NCI-H2081 treated with DMSO at 0.1 percent for 48 hours (cell line): ENCODE measurements at places on chromosomes 2 and 18.

- no peak for DNase-seq
These were observed 213.8 kb upstream of the MGAT5 start for GRCh38 chr2:134039912-134040581.

DNA sequence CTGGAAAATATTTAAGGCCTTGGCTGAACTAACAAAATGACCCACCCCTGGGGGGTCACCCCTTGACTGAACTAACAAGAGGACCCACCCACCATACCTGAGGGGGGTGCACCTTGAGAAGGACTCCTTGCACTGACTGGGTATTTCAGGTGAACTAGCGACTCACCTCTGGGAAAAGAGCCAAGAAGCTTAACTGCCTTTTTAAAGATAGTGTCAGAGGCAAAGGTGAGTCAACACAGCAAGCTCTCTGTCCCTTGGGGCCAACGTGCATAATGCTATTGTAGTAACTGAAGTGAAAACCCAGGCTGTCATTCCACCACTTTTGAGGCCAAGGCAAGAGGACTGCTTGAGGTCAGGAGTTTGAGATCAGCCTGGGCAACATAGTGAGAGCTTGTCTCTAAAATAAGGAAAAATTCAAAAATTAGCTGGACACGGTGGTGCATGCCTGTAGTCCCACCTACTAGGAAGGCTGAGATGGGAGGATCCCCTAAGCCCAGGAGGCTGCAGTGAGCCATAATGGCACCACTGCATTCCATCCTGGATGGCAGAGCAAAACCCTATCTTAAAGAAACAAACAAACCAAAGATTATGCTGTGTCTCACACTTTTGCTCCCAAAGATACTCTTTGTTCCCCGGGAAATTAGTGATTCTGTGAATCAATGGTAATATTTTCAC is 36.4 kb upstream of the ZCCHC2 start:
- no peak for DNase-seq

GRCh38 chr2:148829618-148830017 is 45.4 kb upstream of the KIF5C start:
- DNase-seq, result no peak

DNA sequence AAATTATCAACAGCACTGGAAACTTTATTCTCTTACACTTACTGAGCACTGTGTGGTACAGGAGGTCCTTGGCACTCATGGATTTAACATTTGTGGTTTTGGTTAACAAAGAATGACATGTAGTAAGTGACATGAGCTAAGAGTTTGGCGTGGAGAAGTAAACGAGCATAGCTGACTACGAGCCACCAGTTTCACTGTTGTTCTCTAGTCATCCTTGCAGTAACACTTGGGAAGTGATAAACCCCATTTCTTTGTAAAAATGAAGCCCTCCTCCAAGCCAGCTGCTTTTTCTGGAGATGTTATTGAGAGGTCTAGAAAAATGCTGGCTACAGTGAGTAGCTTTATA is 32.7 kb downstream of the QPCT start:
- DNase-seq, result no peak

DNA sequence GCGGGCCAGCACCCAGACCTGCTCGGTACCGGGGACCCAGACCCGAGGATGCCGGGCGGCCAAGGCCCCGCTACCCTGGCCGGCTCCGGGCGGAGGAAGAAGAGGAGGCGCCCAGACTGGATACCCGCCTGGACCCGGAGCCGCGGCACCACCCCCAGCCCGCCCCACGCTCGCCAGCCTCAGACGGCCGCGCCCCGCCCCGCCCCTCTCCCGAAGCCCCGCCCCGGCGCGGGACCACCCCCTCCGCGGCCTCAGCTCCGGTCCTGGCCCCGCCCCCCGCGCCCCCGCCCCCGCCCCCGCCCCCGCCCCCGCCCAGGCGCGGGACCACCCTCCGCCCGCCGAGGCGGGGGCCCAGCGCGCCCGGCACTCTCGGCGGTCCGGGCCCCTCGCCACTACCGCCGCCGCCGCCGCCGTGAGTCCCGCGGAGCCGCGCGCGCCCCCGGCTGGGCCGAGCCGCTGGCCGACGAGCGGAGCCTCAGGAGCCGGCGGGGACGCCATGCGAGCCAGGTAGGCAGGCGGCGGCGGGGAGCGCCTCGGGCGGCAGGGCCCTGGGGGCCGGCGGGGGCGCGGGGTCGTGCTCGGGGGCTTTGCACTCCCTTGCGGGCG is at the start of gene SH3BP4:
Gene SH3BP4, plus strand, starts transcription at position 354 of the 606 bp plus-strand sequence. CDS start 82,986 bp downstream, outside the sequence.
- no peak for DNase-seq

DNA sequence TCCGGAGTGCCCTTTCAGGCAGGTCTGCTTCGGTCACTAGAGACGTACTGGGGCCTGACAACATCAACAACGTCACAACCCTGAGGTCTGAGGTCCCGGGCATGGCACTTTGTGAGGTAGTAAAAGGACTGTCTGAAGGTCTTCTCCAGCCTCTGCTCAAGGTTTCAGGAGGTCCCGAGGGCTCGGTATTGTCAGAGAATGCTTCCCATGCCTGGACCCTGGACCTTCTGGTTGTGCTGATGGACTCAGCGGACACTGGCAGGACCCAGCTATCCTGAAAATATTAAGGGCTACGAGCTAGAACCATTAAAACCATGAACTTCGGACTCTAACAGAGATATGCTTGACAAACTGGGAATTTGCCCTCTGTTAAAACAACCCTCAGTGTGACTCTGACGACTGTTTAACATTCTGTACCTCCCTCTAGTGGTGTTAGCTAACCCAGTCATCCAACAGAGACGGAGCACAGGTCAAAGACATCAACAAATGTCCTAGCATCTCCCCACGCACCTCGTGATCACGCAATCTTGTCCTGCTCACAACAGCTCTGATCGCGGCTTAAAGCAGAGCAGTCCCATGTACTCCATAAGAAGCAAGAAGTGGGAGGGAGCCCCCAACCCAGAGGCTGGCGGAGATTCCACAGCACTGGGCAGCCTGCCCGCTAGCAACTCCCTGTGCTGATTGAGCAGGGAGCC is 96.5 kb downstream of the CCDC93 start:
- DNase-seq, result no peak

DNA sequence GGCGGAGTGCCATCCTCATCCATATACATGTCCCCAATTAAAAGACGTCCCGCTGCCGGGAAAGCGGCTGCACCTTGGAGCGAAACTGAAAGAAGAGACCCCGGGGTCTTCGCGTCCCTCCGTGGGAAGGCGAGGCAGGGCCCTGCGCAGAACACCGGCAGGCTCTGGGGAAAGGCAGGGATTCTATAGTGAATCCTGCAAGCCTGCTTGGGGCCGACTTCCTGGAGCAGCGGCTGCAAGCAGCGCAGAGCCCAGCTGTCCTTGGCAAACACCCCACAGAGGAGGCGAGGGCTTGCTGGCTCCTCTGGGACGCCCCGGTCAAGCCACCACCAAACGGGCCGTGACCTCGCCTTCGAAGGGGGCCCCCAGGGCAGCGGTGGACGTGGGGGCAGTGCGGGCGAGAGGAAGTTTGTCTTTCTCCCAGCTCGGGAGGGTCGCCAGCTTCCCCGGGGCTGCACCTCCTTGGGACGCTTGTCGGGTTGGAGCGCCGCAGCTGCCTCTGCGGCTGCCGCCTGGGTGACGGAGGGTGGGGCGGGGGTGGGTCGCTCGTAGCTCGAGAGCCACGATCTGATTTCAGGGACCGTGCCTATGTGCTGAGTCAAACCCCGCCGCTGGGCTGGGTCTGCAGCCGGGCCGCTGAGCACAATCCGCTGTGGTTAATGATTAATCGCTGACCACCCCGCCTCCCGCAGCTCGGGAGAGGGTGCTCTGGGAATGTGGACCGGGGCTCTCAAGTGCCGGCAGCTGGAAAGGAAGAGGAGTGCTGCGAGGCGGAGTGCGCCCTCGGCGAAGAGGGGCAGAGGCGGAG is 486 bp upstream of the GPR39 start:
- DNase-seq, result no peak

- DNase-seq, result peak; percentile 61
These were observed 92.3 kb downstream of the B3GNT2 start for GRCh38 chr2:62287899-62288880.

- DNase-seq, result no peak
These were observed 186.5 kb upstream of the RASGRP3 start for GRCh38 chr2:33289961-33290360.

GRCh38 chr2:234995332-234996068 is 43.7 kb downstream of the SH3BP4 start:
- no peak for DNase-seq

GRCh38 chr18:22694954-22695353 is 238.2 kb upstream of the RBBP8 start:
- no peak for DNase-seq

DNA sequence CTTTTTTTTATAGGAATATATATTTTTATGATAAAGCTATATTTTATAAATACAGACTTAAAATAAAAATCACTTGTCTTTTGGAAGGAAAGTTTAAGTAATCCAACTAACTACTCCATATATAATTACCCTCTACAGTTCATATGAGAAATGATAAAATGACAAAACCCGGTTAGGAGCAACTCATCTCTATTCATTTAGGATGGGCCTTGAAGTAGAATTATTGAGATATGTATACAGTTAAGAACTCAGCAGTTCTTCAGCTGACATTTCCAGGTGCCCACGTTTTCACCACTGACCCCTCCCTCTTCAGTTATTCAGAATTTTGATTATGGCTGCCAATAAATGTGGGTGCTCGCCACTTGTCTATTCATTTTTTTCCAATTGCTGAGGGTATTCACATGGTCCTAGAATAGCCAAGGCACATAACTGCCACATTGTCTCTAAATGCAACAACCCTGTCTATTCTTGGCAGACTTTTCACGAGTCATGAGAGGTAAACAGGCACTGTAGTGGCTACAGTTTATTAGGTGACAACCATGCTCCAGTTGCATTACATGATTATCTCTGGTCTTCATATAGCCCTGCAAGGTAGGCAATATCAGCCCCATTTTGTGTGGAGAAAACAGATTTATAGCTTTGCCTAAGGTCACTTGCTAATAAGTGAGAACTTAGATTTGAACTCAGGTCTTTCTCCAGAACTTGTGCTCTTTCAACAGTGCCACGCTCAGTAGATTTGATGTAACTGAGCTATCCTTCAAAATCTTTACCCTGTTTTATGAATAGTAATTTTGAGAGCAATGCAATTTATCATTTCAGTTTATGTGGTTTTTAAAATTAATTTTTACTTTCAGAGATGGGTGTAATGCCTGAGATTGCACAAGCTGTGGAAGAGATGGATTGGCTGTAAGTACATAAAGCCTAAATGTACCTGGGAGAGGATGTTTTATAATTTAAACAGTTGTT is 2.9 kb downstream of the DDX1 start:
- no peak for DNase-seq

- DNase-seq, result no peak
These were observed 619 bp upstream of the FAM168B start for GRCh38 chr2:131093696-131094462.

- no peak for DNase-seq
These were observed 33.6 kb downstream of the PLEKHA3 start for GRCh38 chr2:178513876-178514275.

DNA sequence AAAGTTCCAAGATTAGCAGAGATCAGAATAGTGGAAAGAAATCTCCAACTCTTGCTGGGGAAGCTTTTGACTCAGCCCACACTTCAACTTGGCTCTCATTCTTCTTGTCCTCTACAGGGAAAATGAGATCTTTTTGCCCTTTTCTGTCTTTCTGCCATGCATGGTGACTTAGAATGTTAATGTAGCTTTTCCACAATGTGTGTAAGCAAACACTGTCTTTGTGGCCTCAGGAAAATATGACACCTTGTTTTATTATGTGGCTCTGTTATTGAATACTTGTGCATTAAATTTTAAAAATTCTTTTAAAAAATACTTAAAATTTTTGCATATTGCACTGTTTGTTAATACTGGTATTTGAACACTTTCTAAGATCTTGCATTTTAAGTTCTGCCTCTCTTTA is 65.4 kb upstream of the WDR75 start:
- DNase-seq, result no peak

DNA sequence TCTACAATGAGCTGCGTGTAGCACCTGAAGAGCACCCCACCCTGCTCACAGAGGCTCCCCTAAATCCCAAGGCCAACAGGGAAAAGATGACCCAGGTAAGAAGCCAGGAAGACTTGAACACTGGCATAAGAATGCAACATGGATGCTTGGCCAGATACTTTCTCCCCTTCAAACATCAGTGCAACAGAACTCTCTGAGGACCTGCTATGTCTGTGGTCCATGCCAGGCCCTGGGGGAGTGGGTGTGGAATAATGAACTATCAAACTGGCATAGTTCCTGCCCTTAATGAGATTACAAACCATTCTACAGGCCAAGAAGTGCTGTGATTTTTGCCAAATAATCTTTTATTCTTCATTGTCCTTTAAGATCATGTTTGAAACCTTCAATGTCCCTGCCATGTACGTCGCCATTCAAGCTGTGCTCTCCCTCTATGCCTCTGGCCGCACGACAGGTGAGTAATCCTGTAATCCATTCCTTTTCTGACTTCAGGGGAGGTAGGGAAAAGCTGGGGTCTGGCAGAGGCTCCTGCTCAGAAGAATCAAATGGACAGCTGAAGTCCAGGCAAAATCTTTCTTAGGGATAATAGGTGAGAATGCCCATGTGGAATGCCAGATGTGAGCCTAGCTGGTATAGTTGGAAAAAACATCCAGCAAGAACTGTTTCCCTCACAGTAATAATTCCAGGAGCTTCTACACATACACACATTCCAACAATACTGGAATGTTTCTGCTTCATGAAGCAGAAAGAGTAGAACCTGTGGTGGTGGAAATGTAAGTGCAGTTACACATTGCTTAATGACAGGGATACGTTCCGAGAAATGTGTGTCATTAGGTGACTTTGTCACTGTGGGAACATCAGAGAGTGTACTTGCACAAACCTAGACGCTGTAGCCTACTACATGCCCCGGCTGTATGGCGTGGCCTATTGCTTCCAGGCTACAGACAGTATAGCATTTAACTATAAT is 16.2 kb downstream of the ACTG2 start:
- no peak for DNase-seq

DNA sequence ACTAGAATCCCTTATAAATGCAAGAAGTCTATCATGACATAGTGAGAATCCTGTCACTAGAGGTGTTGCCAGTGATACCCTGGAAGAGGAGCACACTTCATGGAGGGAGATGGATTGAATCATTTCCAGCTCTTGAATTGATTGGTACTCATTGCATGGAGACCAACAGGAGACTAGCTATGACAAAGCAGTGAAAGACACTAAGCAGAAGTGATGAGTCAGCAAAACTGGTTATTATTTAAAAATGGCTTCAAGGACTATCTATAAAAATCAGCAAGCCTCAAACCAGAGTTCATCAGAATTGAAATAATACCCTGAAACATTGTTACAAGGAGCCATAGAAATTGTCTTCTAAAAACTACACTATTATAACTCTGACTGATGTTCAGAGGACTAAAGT is 200.3 kb downstream of the PDE11A start:
- DNase-seq, result no peak

GRCh38 chr2:65357095-65357958 is 75.1 kb downstream of the SPRED2 start:
- no peak for DNase-seq

GRCh38 chr2:96205888-96206287 is 2.7 kb downstream of the STARD7 start:
- no peak for DNase-seq

GRCh38 chr2:17540093-17540812 is at the start of gene VSNL1:
Gene VSNL1 (plus strand): TSS chr2:17540696. CDS start chr2:17592075, 51,379 bp downstream.
- DNase-seq, result no peak

- DNase-seq, result no peak
These were observed 215.2 kb downstream of the GULP1 start for GRCh38 chr2:188506843-188507242.

GRCh38 chr2:47950340-47951301 is 44.3 kb upstream of the FBXO11 start:
- DNase-seq, result no peak
